Stimulated activated CD4-positive, alpha-beta T cell treated with anti-CD3 and anti-CD28 coated beads, Interleukin-1b, Interleukin-23, amount 100 ng/mL, for 4 hours (primary cell): ENCODE measurements at places on chromosomes 1 and 21.

DNA sequence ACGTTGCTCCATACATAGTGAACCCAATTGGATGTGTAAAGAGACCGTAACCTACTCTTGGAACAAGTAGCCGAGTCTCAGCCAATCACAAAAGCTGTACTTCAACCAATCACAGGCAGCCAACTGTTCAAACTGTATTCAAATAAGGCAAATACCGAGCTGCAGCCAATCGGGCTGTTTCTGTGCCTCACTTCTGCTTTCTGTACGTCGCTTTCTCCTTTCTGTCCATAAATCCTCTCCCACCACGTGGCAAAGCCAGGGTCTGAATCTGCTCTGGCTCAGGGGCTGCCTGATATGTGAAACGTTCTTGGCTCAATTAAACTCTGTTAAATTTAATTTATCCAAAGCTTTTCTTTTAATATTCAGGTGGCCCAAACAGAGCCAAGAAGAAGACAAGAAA, 210.3 kb downstream of the URB2 start:
- DNase-seq: no peak

GRCh38 chr21:38396325-38396724, 102.0 kb downstream of the ERG start:
- DNase-seq: no peak

GRCh38 chr1:160877221-160877620, 7.8 kb downstream of the ITLN1 start:
- DNase-seq: no peak

GRCh38 chr1:151716405-151716762, 219 bp downstream of the CELF3 start:
- no peak for DNase-seq

DNA sequence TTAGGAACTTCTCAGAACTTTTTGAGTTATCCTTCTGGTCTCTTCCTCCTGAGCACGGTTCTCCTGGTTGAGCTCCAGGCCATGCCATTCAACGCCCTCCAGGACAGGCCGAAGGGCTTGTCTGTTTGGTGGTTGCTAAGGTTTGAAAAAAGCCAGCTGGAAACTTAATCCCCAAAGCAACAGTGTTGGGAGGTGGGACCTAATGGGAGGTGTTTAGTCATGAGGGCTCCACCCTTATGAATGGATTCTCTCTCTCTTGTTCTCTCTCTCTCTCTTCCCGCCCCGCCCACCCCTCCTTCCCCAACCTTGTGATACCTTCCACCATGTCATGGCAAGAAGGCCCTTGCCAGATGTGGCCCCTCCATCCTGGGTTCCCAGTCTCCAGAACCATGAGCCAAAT, 829 bp downstream of the KCNE1 start:
- no peak for DNase-seq
